NCI-H2029 treated with DMSO at 0.1 percent for 48 hours (cell line): ENCODE measurements at places on chromosomes 12 and 14.

DNA sequence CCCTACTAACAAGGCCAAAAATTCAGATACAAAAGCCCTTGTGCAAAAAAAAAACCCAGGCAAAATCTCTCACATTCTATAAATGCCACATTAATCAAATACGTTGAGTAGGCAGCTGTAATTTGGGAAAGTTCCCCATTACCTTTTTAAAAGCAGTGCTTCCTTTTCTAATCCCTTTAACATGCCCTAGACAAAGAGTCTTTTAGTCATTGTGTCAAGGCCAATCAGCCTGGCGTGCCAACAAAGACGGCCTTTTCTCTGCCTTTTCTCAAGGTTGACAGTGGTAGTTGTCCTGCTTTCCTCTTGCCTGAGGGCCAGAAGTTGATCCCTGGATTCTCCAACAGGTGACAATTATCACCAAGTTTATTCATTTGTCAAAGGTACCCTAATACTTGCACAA is 62.5 kb upstream of the METAP2 start:
- DNase-seq, result no peak

GRCh38 chr12:10220398-10221077 is 7.9 kb downstream of the GABARAPL1 start:
- DNase-seq, result peak; percentile 80

- peak; percentile 38 for DNase-seq
Measured at GRCh38 chr14:55052269-55052930, 953 bp downstream of the MAPK1IP1L start.

GRCh38 chr12:111748151-111748672 is 18.5 kb upstream of the ALDH2 start:
- no peak for DNase-seq

DNA sequence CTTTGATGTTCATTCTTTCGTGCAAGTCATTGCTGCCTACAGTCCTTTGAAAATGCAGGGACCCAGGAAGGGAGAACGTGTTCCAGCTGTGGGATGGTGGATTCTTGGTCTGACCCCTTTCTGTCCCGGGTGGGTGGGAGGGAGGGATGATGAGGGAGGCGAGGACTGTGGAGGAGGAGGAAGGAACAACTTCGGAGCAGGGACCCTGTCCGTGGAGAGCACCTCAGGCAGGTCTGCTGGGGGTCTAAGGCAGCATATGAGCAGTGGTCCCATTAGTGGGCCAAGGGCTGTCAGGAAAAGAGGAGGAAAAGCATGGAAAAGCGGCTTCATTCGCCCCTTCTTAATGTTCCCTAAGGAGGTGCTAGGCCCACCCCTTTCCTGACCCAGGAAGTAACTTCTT is 36.0 kb downstream of the CACNA2D4 start:
- no peak for DNase-seq

GRCh38 chr12:27177706-27178105 is 66.4 kb upstream of the STK38L start:
- DNase-seq, result no peak

DNA sequence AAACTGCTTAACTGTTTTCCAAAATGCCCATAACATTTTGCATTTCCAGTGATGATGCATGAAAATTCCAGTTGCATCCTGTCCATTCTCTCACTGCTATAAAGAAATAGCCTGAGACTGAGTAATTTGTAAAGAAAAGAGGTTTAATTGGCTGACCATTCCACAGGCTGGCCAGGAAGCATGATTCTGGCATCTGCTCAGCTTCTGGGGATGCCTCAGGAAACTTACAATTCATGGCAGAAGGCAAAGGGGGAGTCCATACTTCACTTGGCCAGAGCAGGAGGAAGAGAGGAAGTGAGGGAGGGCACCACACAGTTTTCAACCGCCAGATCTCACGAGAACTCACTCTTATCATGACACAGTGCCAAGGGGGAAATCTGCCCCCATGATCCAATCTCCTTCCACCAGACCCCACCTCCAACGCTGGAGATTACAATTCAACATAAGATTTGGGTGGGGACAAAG is 18.2 kb upstream of the CLEC2D start:
- DNase-seq, result no peak

DNA sequence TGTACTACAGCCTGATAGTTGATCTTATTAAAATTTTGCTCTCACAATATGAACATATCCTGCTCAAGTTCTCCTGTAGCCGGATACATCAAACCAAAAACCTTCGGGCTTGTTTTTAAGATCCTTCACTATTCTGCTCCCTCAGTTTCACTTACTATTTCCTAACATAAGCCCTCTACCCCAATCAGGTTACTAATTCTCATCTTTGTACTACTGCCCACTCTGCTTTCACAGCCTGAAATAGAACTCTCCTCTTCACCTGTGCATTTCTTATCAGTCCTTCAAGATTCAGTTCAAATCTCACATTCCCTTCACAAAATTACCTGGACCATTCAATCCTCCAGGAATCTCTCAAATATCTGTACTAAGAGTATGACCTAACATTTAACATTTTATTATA is 14.2 kb downstream of the PAWR start:
- DNase-seq, result no peak

- DNase-seq, result no peak
Measured at GRCh38 chr12:111404362-111405148, 1.2 kb upstream of the SH2B3 start.

DNA sequence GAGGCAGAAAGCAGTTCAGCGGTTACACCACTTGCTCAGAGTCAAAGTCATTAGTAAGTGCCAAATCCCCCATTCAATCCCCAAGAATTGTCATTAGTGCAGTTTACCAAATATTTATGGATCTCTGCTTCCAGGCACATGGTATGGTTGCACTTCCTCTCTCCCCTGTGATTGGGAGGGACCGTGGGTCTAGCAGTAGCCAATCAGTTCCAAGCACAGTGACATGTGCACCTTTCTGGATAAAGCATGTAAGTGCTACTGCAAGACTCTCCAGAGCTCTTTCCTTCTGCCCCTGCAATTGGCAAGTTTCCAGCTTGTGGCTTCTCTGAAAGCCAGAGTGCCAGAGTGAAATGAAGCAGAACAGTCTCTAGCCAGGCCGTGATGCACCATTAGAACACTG is 85.3 kb upstream of the FLRT2 start:
- no peak for DNase-seq

- no peak for DNase-seq
Measured at GRCh38 chr14:100838493-100839314, 12.8 kb downstream of the MEG3 start.

GRCh38 chr12:226401-226800 is 12.4 kb upstream of the SLC6A12 start:
- DNase-seq, result no peak

DNA sequence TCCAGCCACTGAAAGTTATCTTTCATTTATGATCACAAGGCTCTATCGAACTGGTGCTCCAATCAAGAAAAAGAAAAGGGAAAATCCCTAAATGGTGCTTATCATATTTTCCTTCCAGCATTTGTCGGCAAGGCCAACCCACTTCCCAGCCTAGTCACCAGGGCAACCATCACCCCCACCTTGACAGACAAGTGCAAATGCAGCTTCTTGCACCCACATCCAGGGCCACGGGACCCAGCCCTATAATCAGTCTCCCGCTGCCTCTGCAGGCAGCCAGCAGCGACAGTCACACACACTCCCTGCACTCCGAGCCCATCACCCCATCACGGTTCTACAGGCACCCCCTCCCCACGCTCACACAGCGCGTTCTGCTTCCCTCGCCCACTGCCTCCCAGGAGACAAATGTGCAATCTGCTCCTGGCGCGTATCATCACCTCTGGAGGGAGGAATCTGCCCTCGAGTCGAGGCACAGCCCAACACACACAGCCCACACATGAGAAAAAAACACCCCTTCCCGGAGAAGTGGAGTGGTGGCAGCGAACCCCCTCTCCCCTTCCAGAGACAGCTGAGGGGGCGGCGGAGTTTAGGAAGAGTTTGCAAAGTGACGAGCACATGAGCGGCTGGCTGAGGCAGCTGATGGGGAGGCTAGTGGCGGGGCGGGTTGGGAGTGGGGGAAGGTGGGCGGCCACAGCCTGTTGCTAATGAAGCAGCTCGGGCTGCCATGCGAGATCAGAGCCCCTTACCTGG is 9.3 kb upstream of the PPP4R4 start:
- DNase-seq, result no peak
